Dorsolateral prefrontal cortex (tissue), 122 donors: ENCODE measurements at places on chromosomes 3 and 15.
A peak's percentile ranks its signal among the peaks of the same experiment; 100 is the strongest.

- no peak for DNase-seq
These were observed 163.8 kb upstream of the CDIN1 start for GRCh38 chr15:36415643-36416042.

- DNase-seq: no peak
These were observed 307.2 kb downstream of the FEZF2 start for GRCh38 chr3:62065985-62066693.

DNA sequence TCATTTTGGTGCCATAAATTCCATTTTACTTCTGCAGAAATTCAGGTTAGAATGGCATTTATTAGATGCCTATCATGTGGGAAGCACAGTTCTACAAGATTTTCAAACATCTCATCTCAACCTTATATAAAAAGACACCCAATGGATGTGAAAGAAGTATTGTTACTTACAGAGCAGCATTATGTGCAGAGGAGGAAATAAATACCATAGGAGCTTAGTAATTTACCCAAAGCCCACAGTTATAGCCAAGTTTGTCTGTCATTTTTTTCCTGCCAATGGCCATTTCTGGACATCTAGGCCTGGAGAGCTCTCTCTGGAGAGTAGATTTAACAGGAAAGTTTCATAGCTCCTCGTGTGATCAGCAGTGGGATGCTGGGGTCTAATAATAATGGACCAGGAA lies 659.4 kb upstream of the NAALADL2 start:
- no peak for DNase-seq

- no peak for DNase-seq
These were observed 471.8 kb downstream of the C3orf38 start for GRCh38 chr3:88621586-88621985.

- no peak for DNase-seq
These were observed 274.1 kb downstream of the OTOL1 start for GRCh38 chr3:161770484-161771386.

- no peak for DNase-seq
These were observed 109.9 kb upstream of the GAP43 start for GRCh38 chr3:115513416-115513800.

DNA sequence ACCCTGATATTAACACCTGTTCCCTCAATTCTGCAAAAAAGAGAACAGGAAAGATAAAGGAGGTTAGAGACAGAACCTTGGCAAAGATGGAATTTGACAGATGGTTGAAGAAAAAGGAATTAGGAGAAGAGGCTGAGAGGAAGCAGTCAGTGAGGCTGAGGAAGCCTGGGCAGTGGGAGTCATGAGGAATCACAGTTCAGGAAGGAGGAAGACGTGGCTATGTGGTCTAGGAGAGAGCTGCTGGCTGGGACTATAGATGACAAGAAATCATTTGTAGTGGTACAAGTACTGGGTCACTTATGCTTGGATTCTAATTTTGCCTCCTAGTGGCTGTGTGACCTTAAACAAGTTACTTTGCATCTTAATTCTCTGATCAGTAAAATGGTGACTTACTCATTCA lies 49.0 kb downstream of the LARS2 start:
- DNase-seq: no peak

- DNase-seq: no peak
These were observed 25.3 kb downstream of the LPP start for GRCh38 chr3:188179006-188179966.

- DNase-seq: no peak
These were observed 14.5 kb downstream of the POLQ start for GRCh38 chr3:121531269-121531668.

- DNase-seq: no peak
These were observed 6.1 kb downstream of the SCAP start for GRCh38 chr3:47469616-47470015.

DNA sequence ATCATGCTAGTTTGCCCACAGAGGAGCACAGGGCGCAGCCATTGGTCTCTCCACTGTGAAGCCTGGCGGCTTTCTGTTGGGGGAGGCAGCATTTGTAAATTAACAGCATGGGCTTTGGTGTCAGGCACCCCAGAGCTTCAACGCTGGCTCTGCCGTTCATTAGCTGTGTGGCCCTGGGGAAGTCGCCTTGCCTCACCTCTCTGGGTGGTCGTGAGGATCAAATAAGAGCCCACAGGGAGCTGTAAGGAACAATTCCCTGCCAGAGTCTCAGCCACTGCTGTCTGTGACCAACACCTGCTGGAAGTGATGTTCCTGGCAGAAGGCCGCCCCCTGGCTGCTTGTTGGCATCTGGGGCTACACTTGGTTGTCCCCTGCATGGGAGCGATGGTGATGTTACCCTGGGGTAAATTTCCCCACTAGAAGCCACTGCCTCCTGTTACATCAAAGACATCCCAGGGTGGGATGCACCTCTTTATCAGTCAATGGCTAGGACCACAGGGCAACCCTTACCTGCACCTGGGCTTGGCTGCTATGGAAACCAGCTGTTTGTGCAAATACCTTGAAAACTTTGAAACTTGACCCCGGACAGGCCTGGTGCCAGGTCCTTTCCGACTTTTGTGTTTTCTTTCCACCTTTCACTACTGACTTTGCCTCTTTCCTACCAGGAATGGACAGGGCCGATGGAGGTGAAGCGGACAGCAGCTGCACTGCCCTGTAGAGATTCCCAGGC lies 36.9 kb downstream of the DNASE1L3 start:
- no peak for DNase-seq

GRCh38 chr3:31164381-31164780 lies 269.9 kb upstream of the GADL1 start:
- no peak for DNase-seq

GRCh38 chr15:38041576-38041975 lies 107.1 kb downstream of the TMCO5A start:
- DNase-seq: no peak

- peak; percentile 23 for DNase-seq
These were observed 710 bp downstream of the TJP1 start for GRCh38 chr15:29821416-29822099.

- no peak for DNase-seq
These were observed 79.8 kb downstream of the ABHD5 start for GRCh38 chr3:43770426-43771103.

GRCh38 chr3:39184081-39184967 lies 8.1 kb downstream of the XIRP1 start:
- no peak for DNase-seq

GRCh38 chr3:134721214-134721613 lies 70.4 kb upstream of the KY start:
- no peak for DNase-seq

DNA sequence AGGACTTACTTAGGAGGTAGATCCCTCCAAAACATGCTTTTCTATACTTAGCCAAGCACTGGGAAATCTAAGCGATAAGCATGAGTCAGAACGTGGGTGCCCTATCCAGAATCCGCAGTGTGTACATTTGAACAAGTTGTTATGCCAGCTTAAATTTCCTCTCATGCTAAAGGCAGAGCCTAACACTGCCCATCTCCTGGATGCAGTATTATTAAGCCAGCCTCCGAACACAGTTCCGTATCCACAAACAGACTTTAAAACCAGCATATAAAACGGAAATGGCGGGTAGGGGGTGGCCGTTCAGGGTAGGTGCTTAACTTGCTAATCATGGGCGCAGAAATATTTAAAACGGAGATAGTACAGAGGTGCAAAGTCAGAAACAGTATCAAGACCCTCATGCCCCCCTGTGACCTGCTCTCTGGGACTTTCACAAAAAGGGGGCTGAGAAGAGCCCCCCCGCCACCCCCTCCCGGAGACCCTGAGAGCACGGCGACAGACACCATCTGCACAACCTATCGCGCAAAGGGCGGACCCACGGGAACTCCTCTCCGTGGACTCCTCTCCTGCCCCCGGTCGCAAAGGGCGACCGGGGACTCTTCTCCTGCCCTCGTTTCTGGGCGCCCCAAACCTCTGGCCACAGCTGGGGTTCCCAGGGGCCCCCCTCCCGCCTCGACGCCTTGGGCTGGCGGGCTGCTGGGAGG lies 889 bp upstream of the LRRIQ4 start:
- no peak for DNase-seq

DNA sequence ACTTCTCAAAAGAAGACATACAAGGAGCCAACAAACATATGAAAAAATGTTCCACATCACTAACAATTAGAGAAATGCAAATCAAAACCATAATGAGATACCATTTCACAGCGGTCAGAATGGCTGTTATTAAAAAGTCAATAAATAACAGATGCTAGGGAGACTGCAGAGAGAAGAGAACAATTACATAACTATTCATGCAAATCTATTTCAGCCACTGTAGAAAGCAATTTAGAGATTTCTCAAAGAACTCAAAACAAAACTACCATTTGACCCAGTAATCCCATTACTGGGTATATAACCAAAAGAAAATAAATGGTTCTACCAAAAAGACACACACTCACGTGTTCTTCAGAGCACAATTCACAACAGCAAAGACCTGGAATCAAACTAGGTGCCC lies 116.3 kb downstream of the VPS13C start:
- no peak for DNase-seq

GRCh38 chr3:150419076-150419868 lies 11.2 kb downstream of the TSC22D2 start:
- no peak for DNase-seq

GRCh38 chr3:32780735-32781210 lies 37.0 kb upstream of the TRIM71 start:
- DNase-seq: no peak

GRCh38 chr3:167198949-167199600 lies 181.0 kb downstream of the ZBBX start:
- DNase-seq: no peak

GRCh38 chr15:74855857-74856256 lies 12.9 kb upstream of the ULK3 start:
- no peak for DNase-seq

- no peak for DNase-seq
These were observed 30.5 kb downstream of the SLC7A14 start for GRCh38 chr3:170555329-170555728.

DNA sequence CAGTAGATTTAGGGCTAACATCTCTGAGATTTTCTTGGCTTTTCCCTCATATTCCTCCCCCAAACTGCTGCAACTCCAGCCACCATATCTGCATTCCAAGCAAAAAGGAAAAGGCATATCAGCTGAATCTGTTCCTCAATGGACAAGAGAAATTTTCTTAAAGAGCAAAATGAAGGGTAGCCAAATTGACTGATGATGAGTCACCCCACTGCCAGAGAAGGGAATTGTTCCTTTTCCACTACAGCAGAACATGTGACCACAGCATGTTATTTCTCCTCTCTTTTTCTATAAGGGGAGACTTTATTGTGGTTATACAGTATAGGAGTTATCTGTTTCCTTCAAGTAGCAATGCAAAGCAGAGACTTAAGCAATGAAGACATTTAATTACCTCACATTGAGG lies 172.5 kb downstream of the MTHFS start:
- DNase-seq: no peak

DNA sequence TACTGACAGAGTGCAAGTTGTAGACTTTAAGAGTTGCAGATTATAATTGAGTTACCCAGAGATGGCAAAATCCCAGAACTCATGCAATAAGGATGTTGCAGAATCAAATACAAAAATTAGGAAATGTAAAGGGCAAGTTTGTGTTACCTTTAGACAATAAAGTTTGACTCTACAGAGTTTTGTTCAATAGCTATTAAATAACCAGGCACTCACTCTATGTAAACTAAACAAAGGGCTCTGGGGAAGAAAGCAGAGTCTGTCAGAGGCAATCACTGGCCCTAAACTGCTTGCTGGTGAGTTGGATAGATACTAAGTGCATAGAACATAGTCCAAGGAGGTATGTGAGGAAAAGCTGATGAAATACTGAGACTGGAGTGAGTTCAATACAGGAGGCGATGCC lies 40.0 kb upstream of the PLCL2 start:
- DNase-seq: no peak

GRCh38 chr15:59997070-59997701 lies 6.9 kb upstream of the FOXB1 start:
- DNase-seq: no peak

DNA sequence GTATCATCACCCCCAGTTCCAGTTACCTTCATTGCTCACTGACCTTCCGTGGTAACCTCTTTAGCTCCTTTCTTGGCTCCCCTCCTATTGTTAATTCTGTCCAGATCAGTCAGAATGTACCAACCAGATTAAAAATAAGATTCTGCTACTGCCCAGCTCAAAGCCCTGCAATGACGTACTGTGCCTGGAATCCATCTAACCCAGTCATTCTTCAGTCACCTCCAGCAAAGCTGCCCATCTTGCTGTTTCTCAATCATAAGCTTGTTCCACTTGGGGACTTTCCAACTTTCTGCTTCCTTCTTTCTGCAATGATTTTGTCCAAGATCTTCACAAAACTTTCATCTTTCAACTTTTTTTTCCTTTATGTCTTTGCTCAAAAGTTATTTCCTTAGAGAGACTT lies 512.0 kb upstream of the ZNF385D start:
- DNase-seq: no peak

- no peak for DNase-seq
These were observed 10.5 kb downstream of the CTXND1 start for GRCh38 chr15:80241508-80241907.

GRCh38 chr3:133927540-133928066 lies 31.9 kb upstream of the RAB6B start:
- peak; percentile 55 for DNase-seq

- DNase-seq: no peak
These were observed 362.3 kb downstream of the WDR72 start for GRCh38 chr15:53397041-53397616.

DNA sequence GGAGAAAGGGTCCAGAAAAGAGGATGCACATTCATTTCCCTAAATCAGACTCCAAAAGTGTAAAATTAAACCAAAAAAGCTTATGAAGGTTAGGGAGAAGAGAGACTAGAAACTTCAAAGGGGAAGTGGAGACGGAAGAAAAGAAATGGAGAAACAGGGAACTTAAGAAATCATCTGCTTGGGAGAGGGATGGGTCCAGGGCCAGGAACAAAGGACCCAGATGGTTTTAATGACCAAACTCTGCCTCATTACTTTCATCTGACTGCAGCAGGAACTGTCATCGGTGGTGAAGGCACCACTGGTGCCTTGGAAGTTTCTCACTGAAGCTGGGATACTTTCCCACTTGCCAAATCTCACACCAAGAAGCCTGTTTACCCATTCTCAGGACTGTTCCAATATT lies 70.5 kb upstream of the SLC4A7 start:
- DNase-seq: no peak

GRCh38 chr15:62164396-62165103 lies 535 bp downstream of the C2CD4B start:
- DNase-seq: no peak

- DNase-seq: no peak
These were observed 94.6 kb downstream of the ZPLD1 start for GRCh38 chr3:102529452-102529851.

- no peak for DNase-seq
These were observed 50.9 kb downstream of the PRICKLE2 start for GRCh38 chr3:64174328-64174727.
